Mammary epithelial cell (primary cell): ENCODE measurements at places on chromosomes 11 and 22. TPM values are rescaled to one million over a fixed set of nuclear protein-coding genes. Genes with fewer than 3 reads are reported as not detected.

The SHANK3 gene
- 3.5 TPM for total RNA-seq

DNA sequence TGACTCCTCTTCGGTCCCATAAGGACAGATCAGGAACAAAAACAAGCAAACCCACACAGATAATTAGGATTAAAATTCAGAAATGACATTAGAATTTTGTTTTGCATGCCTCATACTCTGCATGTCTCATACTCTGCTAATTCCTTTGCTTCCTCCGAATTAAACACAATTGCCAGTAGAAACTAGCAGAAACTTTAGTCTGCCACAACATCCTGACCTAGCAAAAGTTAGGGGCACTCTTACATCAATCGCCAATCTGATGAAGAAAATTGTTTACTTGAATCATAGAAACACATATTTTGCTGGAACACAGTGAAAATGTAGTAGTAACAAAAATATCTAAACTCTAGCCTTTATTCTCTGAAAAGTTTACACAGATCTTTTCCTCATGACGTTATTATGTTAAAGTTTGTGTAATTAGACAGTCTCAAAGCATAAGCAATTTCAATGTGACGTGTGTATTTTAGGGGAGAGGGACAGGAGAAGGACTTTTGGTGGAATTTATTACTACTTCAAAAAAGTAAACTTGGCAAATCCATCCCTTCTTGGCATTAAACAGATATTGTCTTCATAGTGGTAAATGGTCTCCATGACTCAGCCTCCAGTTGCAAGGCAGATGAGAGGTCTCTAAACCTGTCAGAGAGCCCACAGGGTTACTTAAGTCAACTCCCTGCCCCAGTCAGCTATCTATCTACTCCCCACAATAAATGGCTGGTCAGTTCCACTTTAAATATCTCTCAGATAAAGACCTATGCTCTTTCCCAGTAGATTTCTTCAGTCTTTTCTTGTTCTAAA lies 249.8 kb upstream of the UBASH3B start:
- no peak for DNase-seq

DNA sequence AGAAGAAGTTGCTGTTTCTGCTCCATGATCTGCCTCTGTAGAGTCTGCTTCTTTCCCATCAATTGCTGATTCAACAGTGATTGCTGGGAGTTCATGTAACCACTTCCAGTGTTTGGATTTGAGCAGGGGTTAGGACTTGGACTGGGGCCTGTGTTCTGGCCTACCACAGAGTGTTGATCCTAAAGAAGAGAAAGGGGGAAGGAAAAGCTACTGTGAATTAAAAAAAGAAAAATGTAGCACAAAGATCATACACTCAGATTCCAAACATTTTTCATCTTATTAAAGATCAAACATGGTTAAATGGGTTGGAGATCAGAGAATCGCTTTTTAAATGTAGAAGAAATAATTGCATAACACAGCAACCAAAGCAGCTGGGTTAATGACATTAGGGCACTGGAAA lies 67.6 kb upstream of the MTMR2 start:
- no peak for DNase-seq

The CD3E gene
- not detected in 2 replicates for total RNA-seq

The SLC1A2 gene
- 2.7 TPM for total RNA-seq

The GSC2 gene
- total RNA-seq = not detected

DNA sequence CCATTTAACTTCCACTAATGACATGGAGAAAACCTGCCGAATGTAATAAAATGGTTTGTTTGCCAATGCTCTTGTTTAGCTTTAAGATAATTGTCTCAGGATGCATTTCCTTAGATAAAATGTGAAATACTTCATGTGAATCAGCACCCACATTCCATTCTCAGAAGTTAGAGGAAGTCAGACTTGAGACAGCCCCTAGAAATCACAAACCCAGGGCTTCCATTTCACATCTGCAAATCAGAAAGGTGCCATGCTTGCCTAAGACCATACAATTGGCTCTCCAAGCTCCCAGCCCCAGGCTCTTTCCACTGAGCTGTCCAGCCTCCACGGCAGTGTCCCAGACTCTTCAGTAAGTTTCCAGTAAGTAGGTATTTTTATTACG lies 35.6 kb upstream of the ADORA2A start:
- DNase-seq = no peak

The SLC22A25 gene
- total RNA-seq = not detected in 2 replicates

DNA sequence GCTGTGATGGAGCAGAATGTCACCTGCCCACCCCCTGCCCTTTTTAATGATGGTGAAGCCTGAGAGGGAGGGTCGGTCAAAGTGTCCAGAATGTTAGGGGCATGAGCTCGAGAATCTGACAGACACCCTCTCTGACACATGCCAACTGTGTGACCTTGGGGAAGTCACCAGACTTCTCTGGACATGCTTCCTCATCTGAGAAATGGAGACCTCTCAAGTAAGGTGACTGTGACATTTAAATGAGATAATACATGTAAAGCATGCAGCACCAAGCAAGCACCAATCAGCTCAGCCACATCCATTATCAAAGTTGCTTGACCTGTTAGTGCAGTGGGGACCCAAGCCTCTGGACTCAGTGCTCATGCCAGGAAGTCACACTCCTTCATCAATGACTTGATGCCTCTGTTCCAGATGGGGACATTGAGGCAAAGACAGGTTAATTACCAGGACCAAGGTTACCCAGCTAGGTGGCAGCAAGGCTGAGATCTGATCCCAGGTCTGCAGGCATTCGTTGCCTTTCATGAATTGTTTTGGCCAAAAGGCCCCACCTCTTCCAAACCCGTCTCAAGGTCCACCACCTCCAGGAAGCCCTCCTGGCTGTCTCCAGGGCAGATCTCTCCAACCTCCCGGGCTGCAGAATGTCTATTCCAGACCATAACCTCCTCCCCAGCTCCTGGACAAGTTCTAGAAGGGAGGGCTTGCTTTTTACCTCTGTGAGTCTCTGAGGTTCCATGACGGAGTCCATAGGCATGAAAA lies 38.8 kb upstream of the SYT7 start:
- DNase-seq = no peak

The BEST1 gene
- total RNA-seq = 0.67 TPM

The OR8D4 gene
- total RNA-seq = 0.33 TPM

The DDTL gene
- total RNA-seq = 0.17 TPM

DNA sequence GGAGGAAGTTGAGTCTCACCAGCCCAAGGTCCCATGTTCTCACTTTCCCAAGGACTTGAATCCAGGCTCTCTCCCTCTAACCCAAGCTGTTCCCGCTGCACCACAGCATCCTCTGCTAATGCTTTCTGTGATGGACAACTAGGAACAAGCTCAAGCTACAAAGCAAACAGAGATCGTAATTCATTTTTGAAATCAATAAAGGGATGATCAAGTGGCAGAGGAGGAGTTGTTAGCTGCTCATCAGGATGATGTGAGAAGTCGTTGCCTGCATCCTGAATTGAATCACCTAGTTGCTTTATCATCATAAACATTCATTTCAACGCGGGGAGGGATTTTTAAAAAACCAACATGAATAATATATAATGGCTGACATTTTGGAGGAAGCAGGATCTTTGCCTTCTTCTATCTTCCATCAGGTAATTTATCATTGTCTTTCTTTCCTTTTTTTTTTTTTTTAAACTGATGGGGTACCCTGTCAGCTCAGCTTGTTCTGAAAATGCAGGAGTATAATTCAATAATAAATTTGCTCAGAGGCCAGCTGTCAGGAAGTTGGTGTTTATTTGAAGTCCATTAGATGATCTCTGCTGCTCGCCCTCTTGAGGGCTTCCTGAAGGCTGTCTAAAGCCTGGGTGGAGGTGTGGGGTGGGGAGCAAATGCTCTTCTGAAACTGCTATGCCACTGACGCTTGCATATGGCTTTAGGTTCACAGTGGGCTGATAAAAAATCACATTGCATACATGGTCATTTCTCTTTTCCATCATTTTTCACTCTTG lies 174.4 kb upstream of the NARS2 start:
- DNase-seq = no peak

GRCh38 chr22:28909375-28909774 lies 26.0 kb downstream of the ZNRF3 start:
- no peak for DNase-seq

GRCh38 chr22:19515654-19516377 lies 8.4 kb downstream of the CLDN5 start:
- DNase-seq = no peak

The BRSK2 gene
- total RNA-seq = 0.17 TPM

The OR10A3 gene
- 0.17 TPM for total RNA-seq

- DNase-seq = no peak
These were observed 8.3 kb upstream of the POU2AF1 start for GRCh38 chr11:111387363-111387762.

DNA sequence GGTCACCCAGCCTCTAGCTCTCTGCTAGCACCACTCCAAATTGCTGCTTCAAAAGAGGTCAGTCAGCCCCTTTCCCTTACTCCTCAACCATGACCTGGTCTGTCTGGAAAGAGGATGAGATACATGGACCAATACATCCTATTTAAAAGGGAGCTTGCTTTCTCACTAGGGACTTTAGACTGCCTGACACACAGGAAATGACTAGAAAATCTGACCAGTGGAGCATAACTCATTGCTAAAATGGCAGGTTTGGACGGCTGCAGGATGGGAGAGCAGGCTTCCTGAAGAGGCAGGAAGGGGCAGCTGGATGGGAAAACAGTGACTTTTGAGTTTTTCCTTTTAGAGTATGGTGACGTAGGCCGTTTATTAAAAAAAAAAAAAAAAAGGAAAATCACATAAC lies 25.3 kb downstream of the STIM1 start:
- DNase-seq = peak; percentile 60

DNA sequence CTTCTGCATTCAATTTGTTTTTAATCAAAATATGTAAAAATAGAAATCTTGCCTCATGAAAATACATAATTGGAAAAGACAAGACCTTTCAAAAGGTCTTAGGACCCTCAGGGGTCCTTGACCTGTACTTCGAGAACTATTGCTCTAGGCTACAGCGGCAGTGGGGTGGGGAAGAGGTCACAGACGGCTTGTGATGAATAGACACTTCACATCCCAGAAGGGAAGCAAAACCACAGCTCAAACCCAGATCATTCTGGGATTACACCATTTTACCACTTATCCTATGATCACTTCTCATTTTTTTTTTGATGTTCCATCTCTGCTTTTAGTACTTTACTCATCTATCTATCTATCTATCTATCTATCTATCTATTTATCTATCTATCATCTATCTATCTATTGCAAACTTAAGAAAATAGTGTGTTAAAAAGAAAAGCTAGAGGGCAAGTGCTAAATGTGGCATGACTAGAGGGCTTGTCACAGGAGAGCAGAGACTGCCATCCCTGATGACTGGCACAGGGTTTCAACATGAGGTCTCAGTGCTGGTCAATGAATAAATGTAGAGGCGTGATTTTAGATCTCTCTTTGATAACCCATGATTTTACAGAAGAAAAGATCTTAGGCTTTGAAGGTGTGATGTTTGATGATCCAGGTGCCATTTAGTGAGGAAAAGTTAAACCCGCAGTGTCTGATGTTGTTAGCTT lies 37.1 kb downstream of the RNF141 start:
- no peak for DNase-seq

DNA sequence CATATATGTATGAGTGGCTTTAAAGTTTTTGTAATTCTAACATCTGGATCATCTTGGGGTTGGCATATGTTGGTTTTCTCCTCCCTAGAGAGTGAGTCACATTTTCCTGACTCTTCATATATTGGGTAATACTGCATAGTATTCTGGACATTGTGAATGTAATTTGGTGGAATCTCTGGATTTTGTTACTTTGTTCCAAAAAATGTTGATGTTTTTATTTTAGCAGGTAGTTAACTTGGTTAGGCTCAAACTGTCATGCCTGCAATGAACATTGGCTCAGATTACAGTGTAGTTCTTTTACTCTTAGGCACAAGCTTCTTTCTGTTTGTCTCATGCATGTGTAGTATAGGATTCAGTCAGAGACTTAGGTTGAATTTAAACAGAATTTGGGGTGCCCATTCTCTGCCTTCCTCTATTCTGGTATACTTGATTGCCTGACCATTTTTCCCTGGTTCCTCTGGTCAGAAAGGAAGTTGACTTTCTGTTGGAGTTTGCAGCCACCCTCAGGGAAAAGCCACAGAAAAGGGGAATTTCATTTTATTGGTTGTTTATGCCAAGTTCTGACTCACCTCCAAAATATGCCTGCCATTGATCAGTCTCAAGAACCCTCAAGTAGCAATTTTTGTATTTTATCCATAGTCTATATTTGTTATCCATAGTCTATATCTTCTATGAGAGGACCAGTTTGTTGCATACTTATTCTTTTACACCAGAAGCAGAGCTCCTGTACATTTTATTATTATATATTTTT lies 151.7 kb downstream of the UVRAG start:
- peak; percentile 65 for DNase-seq

DNA sequence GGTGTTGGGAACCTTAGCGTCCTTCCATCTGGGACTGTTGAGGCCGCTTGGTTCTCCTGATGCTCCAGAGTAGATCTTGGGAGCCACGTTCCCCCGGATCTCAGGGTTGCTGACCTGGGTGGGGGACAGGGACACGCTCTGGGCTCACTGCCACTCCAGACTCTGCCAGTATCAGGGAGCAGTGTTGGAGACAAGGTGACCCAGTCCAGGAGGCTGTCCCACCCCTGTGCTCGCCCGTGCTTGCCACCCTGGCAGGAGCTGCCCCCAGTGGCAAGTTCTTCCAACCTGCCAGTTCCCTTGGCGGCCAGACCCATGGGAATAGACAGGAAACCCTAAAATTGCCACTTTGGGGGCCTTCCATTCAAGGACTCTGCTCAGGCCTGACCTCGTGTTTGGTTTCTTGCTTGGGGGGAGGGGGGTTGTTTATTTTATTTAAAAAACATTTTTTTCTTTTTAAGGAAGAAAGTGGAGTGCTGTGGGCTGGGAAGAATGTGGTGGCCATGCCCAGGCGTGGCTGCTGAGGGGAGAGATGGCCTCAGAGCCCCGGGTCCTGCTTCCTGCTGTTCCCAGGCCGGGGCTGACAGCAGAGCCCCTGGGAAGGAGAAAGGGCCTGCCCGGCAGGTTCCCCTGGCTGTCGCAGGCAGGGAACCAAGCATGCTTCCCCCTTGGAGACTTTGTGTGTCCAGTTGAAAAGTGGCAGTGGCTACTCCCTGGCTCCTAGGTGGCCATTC lies 7.2 kb downstream of the GRK2 start:
- DNase-seq = no peak

- DNase-seq = no peak
These were observed 133.7 kb downstream of the CTTN start for GRCh38 chr11:70532066-70532440.

- no peak for DNase-seq
These were observed 79.0 kb downstream of the LARGE2 start for GRCh38 chr11:46001448-46001914.

The APOA5 gene
- not detected for total RNA-seq

The ANGPTL5 gene
- not detected for total RNA-seq

DNA sequence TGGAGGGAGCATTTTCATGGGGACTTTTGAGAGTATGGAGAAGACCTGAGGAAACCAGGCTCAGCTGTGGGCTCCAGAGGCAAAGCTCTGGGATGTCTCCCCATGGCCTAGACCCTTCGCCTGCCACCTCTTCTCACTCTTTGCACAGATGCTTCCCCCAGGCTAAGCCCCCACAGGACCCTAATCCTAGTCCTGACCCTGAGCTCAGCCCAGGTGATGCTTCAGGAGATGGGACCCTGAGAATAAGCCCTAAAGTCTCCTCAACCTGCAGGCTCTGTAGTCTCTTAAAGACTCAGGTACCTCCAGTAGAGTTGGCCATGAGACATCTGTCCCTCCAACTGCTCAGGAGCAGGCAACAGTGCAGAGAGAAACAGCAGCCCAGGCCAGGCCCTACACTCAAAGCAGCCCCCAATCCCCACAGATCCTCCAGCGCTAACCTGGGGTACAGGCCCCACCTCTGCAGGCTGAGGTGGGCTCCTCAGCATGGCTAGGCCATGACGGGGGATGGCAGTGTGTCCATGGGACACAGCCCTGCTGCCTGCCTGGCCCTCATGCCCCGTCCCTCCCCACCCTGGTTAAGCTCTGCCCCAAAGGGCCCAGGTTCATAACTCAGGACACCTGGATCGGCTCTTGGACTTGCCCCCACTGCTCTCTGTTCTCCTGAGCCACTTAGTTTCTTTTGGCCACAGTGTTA lies 39.4 kb downstream of the GGTLC2 start:
- DNase-seq = no peak
